Daoy (cell line): ENCODE measurements at places on chromosomes 13 and 19.

- DNase-seq, result no peak
Observed at GRCh38 chr19:19549804-19550464, 11.9 kb downstream of the CILP2 start.

GRCh38 chr13:53847502-53847901 lies 818.9 kb downstream of the OLFM4 start:
- no peak for DNase-seq

- DNase-seq, result no peak
Observed at GRCh38 chr19:46602392-46603194, 1.5 kb downstream of the CALM3 start.

DNA sequence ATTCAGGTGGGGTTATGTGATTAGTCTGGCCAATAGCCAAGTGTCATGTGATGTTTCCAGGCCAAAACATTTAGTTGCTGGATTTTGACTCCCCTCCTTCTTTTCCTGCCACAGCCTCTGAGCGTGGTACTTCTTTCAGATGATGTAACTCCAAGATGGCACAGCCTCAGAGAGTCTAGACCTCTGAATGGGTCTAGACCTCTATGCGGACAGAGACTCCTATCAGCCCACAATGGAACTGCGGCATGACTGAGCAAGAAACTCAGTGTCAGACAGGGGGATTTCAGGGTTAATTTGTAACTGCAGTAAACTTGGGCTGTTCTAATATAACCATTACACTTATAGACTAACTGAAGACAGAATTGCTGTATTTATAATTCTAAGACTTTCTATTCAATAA lies 42.6 kb upstream of the ZDHHC20 start:
- DNase-seq, result no peak

DNA sequence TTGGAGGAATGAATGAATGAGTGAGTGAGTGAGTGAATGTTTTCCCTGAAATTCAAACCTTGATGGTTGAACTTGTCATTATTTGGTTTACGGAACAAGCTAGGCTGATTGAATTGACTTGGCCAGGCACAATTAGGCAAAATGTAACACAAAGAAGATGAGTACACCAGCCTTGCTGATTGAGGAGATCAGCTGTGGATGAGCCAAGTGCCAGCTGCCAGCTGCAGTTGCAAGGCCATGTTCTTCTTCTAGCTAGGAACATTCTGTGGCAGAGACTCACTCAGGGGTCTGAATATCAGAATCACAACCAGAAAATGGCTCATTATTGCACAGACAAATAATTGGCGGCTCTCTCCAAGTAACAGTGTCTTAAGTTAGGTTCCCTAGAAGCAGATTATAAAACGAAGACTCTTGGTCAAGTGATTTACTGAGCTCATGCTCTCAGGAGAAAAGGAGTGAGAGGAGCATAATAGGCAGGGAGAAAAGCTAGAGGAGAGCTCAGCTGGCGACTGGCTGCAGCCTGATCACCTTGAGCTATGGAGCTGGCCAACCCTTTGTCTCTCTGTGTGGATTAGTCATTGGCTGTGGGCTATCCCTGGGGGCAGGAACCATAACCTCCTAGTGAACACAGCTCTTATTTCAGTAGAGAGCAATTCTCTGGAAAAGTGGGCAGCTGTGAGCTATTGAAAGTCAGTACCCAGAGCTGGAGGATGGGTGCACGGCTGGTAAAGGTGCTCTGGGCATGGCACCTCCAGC lies 225.3 kb upstream of the SERP2 start:
- peak; percentile 25 for DNase-seq
